ENCODE measurements at places on chromosomes 7 and 10.

DNA sequence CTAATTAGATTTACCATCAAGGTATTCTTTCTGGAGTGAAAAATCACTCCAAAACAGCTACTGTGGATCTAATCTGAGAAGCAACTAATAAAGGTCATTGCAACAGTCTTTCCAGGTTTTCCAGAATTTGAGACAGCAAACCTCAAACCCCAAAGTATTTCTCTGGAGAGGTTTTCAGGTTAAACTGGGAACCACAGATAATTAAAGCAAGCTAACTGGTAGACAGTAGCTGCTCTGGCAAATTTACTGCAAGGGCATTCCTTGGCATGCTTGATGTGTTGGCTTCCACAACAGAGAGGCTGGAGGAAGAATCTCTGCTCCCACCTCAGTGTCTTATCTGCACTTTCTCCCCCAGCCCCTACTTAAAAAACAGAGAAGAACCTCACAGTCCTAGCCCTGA lies 140.0 kb upstream of the NRBF2 start:
- DNase-seq = no peak

- DNase-seq = no peak
These were observed 102.9 kb downstream of the TAX1BP1 start for GRCh38 chr7:27842851-27843250.

DNA sequence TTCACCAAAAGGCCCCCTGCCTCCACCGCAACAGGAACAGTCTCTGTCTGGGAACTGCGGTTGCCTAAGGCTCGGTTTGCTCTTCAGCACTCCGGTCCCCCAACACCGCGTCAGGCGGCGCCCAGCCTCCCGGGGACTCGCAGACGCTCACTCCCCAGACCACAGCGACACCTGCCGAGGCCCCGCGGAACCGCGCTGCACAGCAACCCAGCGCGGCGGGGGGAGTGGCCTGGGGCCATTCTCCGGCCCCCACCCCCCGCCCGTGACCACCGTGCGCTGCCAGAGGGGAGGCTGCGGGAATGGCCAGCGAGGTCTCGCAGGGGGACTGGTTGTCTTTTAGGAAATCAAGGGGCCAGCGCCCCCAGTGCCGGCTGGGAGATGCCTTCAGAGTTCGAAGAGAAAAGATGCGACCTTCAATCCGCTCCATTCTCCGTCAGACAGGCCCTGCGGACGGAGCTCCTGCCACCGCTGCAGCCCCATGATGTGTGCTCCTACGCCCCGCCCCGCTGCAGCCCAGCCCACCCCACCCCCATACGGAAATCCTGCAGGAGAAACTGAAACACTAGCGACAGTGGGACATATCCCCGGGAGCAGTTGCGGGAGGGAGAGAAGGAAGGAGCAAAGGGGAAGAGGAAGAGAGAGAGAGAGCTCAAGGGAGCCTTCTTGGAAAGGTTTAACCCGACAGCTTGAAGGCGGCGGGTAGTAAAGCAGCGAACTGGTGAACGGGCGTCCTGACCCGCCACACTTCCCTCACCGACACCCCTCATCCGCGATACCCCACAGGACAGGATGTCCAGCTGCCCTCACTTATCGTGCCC lies 137.4 kb upstream of the CDCA7L start:
- peak; percentile 84 for DNase-seq

GRCh38 chr10:116891208-116891607 lies 41.9 kb downstream of the ENO4 start:
- DNase-seq = peak; percentile 51

- no peak for DNase-seq
These were observed 5.1 kb upstream of the GRID1 start for GRCh38 chr10:86371691-86372090.

DNA sequence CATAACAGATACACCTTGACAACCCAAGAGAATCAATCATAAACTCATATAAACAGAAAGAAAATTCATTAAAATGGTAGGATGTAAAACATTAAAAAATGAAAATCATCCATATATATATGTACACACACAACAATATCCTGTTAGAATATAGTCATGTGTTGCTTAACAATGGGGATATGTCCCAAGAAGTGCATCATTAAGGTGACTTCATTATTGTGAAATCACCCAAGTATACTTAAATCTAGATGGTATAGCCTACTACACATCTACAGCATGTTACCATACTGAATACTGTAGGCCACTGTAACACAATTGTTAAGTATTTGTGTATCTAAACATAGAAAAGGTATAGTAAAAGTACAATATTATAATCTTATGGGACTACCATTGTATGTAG lies 115.8 kb upstream of the TMEM168 start:
- no peak for DNase-seq

DNA sequence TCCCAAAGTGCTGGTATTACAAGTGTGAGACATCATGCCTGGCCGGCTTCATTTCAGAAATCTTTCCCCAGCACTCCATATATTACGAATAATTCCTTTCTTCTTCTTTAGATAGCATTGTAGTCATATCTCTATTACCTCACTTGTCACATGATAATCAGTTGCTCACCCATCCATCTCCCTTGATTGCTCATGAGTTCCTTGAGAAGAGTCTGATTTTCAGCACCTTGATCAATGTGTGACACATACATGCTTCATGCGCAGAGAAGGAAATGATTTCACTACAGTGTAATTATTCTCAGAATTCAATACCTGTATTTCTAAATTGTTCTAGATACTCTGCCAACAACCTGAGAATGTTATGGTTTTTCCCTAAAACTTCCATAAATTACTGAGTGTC lies 26.7 kb upstream of the GGCT start:
- DNase-seq = no peak

DNA sequence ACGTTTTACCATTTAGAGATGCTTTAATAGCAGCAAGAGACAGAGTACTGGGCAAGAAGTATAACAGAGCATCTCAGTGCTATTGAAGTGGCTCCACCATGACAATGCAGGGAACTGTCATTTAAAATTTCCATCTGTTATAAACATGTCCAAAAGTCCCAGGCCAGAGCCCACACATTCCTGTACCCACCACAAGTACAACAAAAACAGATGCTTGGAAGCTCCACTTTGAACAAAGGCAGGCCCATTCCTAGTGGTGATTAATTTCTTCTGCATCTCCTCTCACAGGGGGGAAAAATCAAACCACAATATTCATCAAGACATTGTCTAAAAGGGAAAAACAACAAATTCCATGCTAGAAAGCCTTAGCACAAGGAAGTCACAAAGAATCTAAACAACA lies 627.9 kb downstream of the PARD3 start:
- no peak for DNase-seq

DNA sequence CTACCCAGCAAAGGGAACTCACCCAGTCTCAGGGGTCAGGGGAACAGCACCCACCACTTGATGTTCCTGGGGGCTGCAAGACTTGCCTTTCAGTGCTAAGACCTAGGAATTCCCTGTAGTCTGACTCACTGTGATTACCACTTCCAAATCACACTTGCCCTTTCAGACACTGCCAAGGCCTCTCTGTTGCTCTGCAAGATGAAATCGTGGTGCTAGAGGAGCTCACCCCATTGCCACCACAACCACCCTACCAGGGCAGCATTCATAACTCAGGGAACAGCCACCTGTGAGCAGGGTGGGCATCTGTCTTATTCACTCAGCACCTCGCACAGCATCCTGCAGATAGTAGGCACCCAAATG lies 36.5 kb downstream of the XPNPEP1 start:
- no peak for DNase-seq

DNA sequence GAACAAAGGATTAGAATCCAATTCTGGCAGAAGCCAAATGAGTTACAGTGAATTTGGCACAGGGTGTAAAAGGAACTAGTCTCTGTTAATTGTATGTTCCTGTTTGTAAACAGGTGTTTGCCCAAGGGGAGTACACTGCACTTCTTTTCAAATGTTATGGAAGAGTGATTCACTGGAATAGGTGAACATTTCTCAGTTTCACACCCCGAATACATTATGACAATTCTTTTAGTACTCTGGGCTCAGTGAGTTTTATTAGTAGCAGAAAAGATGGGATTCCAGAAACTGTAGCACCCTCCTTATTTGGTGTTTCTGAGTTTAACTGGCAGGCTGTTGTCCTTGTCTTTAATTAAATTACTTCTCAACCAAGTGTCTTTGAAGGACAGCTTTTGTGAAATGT lies 329.2 kb downstream of the BBS9 start:
- no peak for DNase-seq

DNA sequence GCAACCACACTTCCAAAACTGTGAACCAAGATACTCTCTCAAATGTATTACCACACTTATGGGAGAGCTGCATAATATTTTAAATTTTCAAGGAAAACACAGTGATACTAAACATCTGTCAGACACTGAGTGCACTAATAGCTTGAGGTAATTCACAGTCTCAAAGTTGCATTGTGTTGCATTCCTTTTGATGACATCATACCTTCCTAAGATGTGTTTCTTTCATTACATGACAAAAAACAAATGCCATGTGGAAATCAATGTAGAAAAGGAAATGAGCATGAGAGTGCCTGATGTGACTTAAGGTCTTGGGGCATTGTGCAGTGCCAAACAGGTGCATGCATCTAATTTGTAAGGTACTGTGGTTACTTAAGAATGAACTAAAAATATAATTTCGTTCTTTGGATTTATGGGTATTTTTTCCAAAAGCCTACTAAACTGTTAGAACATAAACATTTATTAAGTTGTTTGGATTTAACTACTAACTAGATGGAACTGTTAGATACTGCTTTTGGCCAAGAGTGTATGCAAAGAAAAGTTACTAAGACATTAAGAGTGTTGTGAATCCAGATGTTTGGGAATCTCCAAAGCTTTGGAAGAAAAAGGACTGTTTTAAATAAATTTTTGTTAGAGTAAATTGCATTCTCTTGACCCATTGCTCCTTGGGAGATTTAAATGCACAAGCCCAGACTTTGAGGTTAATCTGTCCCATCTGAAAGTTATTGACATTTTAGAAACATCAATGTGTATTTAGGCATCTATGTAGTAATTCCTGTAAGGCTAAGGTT lies 496.2 kb upstream of the SEMA3D start:
- no peak for DNase-seq

DNA sequence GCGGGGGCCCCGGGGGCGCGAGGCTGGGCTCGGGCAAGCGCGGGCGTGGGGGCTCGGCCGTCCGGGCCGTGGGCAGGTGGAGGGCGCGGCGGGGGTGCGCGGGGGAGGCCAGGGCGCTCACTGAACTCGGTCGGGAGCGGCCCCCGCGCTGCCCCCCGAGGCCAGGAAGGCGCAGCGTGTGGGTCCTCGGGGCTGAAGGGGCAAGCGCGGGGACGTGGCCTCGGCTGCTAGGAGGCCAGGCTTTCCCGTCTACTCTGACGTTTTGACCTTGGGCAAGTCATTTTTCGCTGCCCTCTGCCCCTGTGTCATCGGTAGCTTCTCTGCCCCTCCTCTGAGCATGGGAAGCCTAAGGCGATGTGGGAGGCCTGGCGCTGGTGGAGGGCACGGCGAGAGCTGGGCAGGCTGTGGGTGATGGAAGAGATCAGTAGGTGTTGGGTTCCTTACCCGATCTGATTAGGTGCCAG lies 441 bp downstream of the FBH1 start:
- no peak for DNase-seq

- no peak for DNase-seq
These were observed 121.9 kb downstream of the RALA start for GRCh38 chr7:39745320-39745719.

- DNase-seq = no peak
These were observed 691.0 kb upstream of the LRRTM3 start for GRCh38 chr10:66234872-66235271.

DNA sequence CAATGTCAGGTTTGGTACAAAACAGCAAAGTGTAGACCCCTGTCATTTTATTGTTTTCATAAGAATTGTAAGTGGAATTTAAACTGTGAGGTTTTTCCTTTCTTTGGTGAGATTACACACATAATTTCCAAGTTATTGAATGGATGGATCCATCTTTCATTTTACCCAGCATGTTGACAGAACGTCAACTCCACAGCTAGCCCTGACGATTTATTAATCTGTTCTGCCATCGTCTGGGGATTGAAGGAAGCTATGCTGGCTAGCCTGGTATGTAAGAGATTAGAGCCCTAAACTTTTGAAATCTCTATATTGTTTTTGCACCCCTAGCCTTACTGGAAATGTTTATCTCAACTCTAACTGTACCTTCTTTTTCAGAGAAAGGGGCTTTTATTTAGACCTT lies 8.6 kb downstream of the WNT16 start:
- peak; percentile 48 for DNase-seq

GRCh38 chr7:133320891-133321290 lies 68.0 kb downstream of the EXOC4 start:
- DNase-seq = no peak

GRCh38 chr7:55185941-55186609 lies 167.3 kb downstream of the EGFR start:
- no peak for DNase-seq

DNA sequence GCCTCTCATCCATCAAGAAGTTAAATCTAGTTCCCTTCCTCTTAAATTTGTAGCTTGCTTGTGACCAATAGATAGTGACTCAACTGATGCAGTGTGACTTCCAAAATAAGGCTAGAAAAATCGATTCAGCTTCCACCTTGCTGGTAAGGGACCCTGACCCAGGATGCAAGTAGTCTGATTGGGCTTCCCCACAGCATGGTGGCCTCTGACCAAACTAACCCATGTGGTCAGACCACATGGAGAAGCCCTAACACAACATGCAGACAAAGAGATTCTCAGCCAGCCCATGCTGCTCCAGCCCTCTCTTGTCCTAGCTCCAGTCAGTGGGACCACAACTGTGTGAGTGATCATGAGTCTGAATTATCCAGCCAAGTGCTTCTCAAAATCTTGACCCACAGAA lies 710.8 kb downstream of the MAGI2 start:
- no peak for DNase-seq

GRCh38 chr7:36155811-36156361 lies 2.8 kb downstream of the EEPD1 start:
- DNase-seq = peak; percentile 54

DNA sequence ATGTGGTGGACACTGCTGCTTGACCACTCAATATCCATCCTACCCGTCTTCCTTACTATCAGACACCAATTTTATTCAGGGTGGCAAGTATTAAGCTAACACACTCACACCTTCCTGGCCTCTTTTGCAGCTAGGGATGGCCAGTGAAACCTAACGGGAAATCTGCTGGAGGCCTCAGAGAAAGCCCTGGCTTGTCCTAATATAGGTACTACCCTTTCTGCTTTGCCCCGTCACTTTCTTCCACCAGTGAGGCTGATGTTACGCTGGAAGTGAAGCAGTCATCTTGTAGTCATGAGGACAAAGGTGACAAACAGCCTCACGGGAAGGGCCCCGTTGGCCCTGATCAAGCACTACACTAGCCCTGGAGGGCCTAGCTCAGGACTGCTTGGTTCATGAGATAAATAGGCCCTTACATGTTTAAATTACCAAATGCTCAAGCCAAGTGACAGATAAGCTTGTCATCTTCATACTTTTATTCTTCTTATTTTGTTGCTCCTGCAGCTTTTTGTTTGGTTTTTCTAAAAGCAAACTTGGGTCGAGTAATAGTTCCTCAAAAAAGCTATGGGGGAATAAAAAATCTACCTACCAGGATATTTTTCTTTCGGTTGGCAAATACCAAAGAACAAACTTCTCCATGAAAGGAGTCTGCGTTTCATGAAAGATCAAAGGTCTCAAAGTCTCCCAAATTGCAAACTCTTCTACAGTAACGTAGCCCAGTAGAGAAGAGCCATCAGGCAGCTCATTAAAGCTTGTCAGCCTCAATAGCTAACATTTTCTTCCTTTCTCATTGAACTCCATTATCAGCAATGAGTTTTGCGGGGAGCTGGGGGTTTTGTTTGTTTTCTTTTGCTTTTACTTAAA lies 17.5 kb downstream of the CREB3L2 start:
- no peak for DNase-seq

- no peak for DNase-seq
These were observed 107.7 kb downstream of the GRID1 start for GRCh38 chr10:86258941-86259340.

Measured in COR-L47 (cell line).